Stimulated activated CD4-positive, alpha-beta T cell treated with anti-CD3 and anti-CD28 coated beads, Interleukin-12 subunit alpha, Interleukin-12 subunit beta, amount 100 ng/mL, for 4 hours (primary cell): ENCODE measurements at places on chromosomes 5 and 9.

DNA sequence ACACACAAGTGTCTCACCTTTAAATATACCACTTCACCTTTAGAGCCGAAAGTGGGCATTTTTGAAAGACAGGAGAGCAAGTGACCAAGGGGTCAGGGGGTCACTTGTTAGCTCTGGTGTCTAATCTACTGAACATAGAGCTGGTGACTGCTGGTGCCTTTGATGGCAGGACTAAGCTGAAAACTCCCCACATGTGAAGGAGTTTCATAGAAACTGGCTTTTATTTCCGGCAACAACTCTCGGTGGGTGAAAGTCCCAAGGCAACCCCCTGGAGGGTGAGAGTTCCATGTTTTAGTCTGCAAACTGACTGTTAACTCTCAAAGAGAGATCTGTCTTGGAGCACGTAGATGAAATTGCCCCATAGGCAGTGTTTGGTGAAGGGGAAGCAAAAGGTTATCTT is 466.9 kb downstream of the DMRTA1 start:
- no peak for DNase-seq

DNA sequence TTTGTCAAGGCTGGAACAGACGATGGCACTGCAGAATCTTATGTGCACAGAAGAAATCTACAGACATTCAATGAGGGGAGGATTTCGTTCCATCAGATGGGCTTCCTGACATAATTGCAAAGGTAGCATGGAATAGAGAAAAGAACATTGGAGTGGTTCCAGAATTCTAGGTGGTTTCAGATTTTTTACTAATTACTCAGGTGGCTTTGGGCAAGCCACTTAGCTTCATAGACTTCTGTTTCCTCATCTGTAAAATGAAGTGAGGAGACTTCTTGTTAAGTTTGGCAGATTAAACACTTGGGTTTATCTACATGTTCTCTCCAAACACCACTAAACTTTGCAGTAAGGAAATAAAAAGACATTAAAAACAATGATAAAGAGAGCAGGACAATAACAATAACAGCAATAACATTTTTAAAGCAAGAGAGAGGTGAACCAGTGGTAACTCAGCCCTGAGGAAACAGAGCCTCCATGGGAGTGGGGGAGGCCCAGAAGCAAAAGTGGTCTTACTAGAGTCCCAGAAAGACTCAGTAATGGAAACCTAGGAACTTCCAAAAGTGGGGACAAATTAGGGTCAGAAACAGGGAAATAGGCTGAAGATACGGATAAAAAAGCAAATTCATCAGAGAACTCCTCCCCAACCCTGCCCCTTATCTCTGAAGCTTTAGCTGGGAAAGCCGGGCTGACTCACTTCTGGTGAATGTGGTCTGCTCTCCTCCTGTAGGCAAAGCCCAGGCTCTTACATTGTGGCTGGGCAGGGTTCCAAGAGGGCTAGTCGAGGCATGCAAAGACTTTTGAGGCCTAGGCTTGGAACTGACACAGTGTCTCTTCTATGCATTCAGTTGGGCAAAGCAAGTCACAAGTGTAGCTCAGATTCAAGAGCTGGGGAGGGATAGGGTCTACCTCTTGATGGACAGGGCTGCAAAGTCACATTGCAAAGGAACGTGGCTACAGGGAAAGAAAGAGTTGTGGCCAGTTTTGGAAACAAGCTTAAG is 11.8 kb upstream of the ACTBL2 start:
- DNase-seq = peak; percentile 30

- DNase-seq = no peak
These were observed 11.0 kb upstream of the AHRR start for GRCh38 chr5:310516-310915.

DNA sequence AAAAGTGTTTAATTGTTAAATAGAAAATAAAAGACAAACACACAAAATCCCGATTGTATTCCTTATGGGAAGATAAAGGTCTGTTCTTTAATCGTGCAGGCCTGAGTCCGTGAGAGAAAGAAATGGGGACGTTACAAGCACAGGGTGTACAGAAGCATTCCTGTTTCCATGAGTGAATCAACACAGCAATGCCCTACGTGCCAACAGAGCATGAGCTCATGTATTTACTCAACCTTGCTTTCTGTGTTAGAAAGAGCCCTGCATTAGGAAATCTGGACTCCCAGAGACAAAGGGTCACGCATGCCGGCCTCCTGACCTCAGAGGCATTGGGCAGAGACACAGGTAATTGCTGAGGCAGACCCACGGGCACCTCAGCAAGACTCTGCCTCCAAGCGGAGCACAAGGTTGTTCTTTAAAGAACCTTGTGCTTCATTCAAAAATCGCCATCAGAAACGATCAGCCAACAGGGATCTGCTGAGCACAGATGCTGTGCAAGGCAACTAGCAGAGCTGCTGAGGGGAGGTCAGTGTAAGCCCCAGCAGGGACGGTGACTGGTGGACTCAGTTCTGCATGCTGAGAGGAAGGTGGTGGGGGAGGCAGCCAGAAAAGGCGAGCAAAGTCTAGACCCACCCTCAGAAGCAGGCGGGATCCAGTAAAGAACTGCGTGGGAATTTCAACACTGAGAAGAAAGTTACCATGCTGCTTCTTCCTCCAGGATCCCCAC is 101.0 kb downstream of the TLE1 start:
- DNase-seq = no peak

GRCh38 chr5:66595756-66596635 is at the start of gene MAST4:
MAST4 (plus strand) TSS chr5:66596393; CDS start chr5:66596656, 263 bp downstream.
- peak; percentile 65 for DNase-seq

DNA sequence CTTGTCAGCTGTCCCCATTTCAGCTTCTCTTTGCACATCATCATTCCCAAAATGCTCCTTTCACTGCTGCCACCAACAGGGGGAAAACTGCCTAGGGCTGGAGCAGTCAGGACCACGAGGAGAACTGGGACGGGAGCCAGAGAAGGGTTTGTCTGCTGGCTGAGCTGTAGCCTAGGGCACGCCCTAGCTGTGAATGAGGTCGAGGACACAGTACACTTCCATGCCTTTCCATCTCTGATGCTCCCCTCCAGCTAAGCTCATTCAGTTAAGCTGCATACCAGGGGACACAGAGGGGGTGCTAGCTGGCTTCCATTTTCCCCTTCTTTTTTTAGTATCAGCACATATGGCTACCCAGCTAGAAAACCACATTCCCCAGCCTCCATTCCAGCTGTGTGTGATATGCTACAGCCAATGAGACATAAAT is 64.7 kb downstream of the STK10 start:
- no peak for DNase-seq
